Stimulated activated CD8-positive, alpha-beta memory T cell treated with anti-CD3 and anti-CD28 coated beads, Interleukin-7, amount 100 ng/mL, for 1 hour (primary cell): ENCODE measurements at places on chromosomes 2 and 18.

DNA sequence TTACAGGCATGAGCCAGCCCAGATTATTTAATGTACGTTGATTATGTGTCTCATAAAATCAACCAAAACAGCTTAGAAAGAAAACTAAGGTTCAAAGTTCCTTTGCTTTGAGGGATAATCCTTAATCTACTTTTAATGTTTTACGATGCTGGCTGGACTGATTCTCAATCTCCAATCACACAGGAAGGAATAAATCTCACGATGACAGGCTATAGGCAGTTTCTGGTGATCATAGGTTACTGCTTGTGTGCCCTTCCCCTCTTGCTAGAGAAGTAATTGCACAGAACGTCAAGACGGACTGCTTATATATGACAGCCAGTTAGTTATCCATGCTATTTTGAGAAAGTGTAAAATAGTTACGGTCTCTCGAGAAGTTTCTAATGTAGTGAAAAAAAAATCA, 43.1 kb downstream of the C2orf74 start:
- no peak for DNase-seq

DNA sequence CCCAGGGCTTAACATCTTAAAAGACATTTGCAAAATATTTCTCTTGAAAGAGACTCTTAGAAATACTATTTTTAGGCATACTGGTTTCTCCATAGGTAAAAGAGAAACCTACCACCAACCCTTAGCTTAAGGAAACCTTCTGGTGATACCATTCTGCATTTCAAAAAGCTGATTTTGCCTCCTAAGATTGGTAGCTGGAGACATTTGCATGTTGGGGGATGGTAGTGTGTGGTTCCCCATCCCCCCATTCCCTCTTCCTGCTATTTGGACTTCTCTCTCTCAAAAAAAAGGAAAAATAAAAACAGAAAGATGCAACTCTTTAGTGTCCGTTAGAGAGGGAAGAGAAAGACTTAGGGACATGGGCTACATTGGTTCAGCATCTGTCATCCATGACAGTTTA, 4.2 kb downstream of the LRRTM1 start:
- DNase-seq: no peak

GRCh38 chr2:72933646-72934151, 16.4 kb downstream of the EMX1 start:
- DNase-seq: no peak

DNA sequence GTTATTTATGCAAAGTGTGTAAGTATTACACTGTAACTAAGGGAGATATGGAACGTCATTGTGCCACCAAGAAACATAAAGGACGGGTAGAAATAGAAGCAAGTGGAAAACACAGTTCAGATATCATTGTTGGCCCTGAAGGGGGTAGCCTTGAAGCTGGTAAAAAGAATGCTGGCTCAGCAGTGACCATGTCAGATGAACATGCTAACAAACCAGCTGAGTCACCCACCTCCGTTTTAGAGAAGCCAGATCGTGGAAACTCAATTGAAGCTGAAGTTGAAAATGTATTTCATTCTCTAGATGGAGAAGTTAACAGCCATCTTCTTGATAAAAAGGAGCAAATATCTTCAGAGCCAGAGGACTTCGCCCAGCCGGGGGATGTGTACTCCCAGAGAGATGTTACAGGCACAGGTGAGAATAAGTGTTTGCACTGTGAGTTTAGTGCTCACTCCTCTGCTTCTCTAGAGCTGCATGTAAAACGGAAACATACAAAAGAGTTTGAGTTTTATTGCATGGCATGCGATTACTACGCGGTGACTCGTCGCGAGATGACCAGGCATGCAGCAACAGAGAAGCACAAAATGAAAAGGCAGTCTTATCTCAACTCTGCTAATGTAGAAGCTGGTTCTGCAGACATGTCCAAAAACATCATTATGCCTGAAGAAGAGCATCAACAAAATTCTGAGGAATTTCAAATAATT, 36.1 kb downstream of the ZNF407 start:
- DNase-seq: no peak
